ENCODE measurements at places on chromosomes 3 and 15.
A peak's percentile ranks its signal among the peaks of the same experiment; 100 is the strongest.

DNA sequence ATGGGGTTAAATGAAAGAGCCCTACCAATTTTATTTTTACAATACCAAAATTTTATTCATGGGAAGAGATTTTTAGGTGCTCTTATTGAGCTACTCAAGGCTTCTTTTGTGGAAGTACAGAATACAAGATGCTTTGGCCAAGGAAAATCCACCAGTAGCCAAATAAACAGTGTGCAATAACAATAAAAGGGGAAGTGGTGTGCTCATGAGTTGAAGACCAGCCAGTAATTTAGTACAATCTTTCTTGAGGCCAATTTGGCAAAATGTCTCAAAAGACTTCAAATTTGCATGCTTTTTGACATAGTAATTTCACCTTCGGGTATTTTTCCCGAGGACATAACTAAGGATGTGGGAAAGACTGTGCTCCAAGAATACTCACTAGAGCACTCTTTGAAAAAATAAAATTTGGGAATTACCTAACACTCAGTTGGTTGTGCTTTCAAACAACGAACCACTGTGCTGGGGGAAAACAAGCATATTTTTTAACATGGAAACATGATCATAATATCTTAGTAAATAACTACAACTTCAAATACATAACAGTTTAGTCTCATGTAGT lies 294.0 kb downstream of the DIPK2A start:
- DNase-seq: peak; percentile 25

- DNase-seq: no peak
These were observed 8.5 kb downstream of the RAB11A start for GRCh38 chr15:65877749-65878148.

DNA sequence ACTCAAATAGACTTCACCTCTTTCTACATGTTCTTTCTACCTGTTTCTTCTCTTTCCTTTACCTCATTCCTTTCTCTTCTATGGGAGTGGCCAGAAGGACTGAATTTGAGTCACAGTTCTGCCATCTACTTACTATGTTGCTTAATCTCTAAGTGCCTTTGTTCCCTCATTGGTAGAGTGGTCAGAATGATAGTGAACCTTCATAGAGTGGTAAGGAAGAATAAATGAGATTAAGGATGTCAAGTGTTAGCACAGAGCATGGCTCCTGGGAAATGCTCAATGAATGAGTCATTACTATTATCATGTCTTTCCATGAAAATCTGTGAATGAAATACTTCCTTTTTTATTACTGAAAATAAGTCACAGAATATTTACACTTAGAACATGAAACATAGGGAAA lies 17.5 kb downstream of the TMEM207 start:
- DNase-seq: no peak

DNA sequence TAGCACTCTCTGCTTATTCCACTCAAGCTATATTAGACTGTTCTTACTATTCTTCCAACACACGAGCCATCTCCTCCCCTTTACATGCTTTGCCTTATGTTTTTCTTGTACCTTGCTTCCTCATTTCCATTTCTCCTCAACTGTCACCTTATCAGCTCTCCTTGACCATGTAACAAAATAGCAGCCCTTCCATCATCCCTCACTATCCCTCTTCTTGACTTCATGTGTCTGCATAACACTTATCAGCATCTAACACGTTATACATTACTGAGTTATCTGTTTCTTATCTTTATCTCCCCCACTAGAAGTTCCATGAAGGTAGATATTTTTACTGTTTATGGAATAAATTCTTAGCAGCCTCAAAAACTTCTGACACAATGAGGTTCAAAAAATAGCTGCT lies 45.3 kb downstream of the TRPM7 start:
- no peak for DNase-seq

DNA sequence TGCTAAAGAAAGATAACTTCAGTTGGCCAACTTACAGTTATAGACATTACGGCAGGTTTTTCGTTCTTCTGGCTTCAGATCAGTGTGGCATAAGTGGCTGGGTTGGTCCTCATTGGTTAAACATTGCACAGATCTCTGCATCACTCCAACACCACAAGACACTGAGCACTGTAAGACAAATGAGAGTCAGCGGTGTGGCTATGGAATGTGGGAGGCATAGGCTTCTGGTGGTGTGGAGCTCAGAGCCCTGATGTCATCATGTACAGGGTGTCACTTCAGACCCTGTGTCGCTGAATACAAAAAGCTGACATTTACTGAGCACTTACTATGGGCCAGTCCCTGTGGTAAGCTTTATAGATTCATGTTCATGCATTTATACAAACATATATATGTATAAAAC lies 146.0 kb downstream of the ADAMTS9 start:
- DNase-seq: no peak

DNA sequence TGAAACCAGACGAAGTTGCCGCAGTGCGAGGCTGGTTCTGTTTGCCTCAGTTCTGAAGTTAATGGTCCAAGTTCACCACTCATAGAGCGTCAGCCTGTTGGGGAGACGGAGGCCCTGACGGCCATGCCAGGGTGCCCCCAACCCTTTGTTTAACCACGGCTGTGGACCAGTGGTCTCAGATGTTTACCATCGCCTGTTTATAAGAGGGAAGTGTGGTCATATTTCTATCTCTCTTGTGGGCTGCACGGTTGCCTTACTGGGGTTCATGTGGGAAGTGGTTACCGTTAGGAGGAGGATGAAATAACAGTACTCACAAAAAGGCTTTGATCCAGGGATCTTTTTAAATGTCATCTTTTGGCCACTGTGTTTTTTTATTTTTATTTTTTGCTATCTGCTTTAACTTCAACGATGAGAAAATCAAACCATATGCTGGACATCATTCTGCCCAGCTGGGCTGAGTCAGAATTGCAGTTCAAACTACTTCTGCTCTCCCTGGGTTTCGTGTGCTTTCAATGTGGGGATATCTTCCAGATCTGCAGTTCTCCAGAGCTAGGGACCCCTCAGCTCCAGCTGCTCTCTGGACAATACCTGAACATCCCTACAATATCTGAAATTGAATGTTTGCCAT lies 17.8 kb downstream of the SMAD3 start:
- DNase-seq: no peak

DNA sequence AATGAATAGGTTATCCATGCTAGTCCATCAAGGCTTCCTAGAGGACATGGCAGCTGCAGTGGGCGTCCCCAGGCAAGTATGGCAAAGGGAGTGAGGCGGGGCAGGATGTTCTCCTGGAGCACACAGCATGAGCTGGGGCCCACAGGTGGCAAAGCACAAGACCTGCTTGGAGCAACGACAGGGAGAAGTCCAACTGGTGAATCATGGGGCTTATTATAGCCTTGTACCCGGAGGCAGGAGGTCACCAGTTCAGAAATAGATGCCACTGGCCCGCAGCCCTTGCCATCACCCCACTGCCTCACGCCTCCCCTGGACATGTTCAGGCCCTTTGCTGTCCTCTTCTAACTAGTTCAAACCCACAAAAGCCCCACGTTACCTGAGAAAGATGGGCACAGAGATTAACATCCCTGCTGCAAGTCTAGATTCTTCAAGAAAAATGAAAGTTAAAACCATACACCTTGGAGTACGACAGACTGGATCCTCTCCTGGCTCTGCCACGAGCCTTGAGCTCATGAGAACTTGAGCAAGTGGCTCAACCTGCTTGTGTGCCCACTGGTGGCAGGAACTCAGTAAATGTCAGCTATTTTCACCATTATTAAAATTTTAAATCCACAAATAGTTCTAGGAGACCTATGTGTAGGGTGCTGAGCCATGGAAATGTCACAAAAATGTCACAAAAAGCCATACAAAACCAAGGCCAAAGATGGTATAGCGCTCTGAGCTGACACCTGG lies 1.8 kb upstream of the SRGAP3 start:
- no peak for DNase-seq

DNA sequence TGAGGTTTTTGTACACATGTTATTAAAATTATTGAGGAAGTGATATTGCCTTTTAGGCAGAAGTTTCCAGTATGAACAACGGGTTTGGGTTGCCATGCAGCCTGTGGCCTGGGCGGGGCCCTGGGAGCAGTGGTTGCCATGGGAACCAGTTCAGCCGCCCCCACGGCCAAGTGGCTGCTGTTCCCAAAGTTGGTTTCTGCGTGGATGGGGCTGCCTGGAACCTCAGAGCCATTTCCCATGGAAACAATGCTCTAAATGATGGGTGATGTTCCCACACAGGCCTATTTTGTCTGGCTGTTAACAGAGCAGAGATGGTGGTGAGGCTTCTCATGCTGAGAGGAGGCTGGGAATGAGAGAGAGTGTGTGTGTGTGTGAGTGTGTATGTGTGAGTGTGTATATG lies 19.5 kb downstream of the MRAS start:
- peak; percentile 65 for DNase-seq

GRCh38 chr3:55491296-55491816 lies 4.2 kb upstream of the WNT5A start:
- no peak for DNase-seq

GRCh38 chr3:16881896-16882630 lies 2.7 kb upstream of the PLCL2 start:
- no peak for DNase-seq

- DNase-seq: no peak
These were observed 146.6 kb upstream of the P2RY1 start for GRCh38 chr3:152688313-152688712.

- no peak for DNase-seq
These were observed 61.2 kb upstream of the PTX3 start for GRCh38 chr3:157375342-157375986.

- DNase-seq: no peak
These were observed 84.6 kb downstream of the GREM1 start for GRCh38 chr15:32802286-32802936.

DNA sequence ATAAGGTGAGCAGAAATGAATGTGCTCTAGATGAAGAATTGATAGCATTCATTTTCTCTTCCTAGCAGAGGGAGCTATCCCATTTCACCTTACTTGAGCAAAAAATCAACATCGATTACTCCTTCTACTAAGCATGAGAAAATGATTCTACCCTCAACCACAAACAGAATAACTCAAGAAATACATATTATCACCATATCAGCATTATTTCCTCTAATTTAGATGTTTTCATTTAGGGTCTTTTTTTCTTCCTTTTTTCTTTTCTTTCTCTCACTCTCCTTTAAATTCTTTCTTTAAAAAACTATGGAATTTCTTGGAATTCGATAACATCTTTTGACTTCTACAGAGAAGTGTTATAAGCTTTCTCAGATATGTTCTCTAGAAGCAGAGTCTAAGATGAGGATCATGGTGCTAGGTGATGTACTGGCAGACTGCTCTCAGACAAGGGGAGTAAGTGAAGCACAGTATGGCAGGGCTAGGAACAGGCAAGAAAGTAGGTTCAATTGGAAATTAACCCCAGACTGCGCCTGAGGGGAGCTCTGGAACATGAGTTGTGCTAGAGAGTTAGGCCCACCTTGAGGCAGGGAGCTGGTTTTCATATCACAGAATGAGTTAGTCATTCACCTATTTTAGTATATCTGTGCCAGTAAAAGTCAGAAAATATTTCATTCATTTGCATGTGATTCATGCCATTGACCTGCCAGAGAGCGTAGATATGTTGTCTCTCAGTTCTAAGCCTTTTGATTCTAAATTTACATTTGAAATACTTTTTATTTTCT lies 279.2 kb upstream of the KCNH8 start:
- no peak for DNase-seq

- DNase-seq: no peak
These were observed 75.4 kb downstream of the PPM1L start for GRCh38 chr3:160831401-160831800.

DNA sequence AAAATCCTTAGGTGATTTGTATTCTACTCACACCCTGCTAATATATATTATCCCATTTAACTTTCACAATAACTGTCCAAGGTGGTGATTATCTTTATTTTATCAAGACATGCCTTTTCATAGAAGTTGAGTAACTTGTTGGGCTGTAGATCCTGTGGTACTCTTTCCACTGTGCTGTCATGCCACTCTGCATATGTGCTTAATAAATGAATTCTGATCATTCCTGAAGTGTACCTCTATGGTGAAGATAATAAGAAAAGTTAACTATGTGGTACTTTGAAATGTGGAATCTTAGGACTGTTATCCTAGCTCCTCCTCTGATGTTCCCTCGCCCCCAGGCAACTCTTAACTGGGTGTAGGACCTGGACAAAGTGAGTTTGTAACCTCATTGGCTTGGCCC lies 5.2 kb downstream of the SNRK start:
- no peak for DNase-seq

DNA sequence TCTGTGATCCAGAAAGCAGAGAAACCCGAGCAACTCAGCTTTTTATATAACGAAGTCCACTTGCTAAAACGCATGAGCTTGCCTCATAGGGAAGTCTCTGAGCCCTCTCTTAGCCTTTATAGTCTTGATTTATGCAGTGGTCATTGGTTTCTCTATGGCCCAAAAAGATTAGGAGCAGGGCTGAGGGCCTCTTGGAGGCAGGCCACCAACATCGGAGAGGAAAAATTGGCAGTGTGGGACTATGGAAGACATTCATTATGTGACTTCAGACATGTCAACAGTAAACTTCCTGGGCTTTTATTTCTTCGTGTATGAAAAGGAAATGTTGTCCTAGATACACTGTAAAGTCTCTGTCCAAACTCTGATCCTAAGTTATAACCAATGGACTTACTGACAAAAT lies 13.5 kb downstream of the RAB8B start:
- DNase-seq: no peak

- DNase-seq: no peak
These were observed 72.0 kb upstream of the CDAN1 start for GRCh38 chr15:42808913-42809312.

DNA sequence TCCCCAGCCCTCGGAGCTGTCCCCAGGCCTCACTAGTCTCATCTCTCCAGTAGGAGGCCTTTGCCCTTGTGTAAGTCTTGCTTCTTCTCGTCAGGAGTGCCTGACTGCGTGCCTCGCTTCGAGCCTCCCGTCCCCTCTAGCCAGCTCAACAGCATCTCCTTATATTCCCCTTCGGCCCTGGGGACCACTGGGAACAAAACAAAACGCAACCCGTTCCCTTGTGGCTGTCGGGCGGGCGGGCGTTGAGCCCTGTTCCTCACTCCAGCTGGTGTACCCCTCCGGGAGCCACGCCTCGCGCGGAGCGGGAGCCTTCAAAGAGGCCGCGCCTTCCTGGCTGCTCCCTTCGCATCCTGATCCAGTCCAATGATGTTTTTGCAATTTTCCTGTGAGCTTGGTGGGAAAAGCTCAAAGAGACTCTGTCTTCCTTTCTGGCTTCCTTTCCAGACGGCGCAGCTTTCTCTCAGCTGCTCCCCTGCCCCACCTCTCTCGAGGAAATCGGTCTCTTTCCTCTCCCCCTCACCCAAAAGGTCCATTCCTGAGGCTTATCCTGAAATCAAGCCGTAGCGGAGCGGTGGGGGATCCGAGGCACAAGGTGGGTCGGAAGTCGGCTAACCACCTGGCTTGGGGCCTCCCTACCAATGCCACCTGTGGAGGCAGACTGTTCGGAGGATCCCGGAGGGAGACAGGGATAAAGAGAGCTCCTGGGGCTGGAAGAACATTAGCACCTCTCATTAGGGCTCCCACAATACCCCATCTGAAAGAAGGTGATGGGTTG lies 33.4 kb upstream of the SRP14 start:
- no peak for DNase-seq

DNA sequence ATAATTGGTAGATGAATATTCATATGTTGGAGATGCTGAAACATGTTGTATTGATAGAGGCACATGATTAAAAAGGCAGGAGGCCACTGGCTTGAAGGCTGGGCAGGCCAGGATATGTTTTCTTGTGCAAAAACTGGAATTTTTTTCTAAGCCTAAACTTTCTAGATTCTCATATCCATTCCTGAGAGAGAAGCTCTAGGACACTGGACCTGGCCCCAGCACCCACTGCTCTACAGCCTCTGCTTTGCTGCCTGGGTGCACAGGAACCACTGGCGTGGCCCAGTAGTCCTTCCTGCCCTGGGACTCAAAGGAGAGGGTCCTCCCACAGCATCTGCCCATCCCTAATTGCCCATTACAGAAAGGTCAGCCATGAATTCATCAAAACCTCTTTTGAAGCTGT lies 58.1 kb upstream of the APEH start:
- no peak for DNase-seq

- DNase-seq: no peak
These were observed 45.1 kb downstream of the APH1B start for GRCh38 chr15:63322541-63322940.
